GM20000 (cell line): ENCODE measurements at places on chromosomes 3 and 15.

DNA sequence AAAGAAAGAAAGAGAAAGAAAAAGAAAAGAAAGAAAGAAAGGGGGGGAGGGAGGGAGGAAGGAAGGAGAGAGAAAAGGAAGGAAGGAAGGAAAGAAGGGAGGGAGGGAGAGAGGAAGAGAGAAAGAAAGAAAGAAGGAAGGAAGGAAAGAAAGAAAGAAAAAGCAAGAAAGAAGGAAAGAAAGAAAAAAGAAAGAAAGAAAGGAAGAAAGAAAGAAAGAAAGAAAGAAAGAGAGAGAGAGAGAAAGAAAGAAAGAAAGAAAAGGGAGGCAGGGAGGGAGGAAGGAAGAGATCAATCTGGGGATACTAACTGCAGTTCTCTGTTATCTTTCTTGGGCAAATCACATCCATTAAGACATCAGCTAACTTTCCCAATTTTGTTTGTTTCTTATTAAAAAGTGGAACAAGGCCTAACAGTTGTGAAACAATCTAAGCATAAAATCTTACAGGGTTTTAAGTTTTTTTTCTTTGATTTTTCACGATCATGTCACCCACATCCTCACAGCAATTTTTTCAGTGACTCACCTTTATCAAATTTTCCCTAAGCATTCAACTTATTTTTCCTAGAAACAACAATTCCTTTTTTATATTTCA lies 36.8 kb downstream of the TBC1D2B start:
- no peak for DNase-seq

DNA sequence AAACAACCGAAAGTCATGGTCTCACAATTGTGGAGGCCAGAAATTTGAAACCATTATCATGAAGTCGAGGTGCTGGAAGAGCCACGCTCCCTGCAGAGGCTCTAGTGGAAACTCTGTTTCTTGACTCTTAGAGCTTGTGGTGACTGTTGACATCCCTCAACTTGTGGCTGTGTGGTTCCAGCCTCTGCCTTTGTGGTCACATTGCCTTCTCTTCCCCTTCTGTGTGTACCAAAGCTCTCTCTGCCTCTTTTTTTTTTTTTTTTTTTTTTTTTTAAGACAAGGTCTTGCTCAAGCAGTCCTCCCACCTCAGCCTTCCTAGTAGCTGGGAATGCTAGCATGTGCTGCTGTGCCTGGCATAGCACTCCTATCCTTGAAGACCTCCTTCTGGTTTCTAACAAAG lies 48.7 kb upstream of the CRTC3 start:
- no peak for DNase-seq

DNA sequence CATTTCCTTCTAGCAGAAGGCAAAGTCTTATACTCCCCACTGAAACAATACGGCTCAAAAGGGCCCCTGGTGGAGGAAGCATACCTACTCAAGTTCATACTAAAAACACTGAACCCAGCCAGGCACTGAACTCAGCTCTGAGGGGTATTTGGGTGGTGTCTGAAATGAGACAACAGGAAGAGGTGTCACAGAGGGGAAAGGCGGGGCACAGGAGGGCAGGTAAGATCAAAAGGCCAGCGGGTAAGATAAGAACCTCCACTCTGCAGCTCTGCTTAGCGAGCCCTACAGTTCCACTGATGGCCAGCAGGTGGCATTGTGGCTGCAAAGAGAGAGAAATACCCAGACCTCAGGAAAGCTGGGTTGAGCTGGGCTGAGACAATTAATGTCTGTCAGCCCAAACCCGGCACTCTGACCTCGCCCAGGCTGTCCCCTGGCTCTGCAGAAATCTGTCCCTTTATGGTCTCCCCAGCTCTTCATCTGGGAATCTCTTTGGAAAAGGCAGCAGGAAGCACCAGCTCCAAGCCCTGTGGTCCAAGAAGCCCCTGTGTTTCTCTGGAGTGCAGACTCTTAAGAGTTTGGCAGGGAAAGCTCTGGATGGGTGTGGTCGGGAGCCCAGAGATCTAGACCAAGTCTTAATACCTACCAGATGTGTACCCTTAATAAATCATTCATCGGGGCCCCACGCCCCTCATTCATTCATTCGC lies 8.4 kb downstream of the MFGE8 start:
- peak; percentile 86 for DNase-seq

GRCh38 chr3:59254433-59254832 lies 204.6 kb upstream of the CFAP20DC start:
- no peak for DNase-seq

GRCh38 chr15:70491201-70491621 lies 272.1 kb downstream of the UACA start:
- DNase-seq = peak; percentile 26

DNA sequence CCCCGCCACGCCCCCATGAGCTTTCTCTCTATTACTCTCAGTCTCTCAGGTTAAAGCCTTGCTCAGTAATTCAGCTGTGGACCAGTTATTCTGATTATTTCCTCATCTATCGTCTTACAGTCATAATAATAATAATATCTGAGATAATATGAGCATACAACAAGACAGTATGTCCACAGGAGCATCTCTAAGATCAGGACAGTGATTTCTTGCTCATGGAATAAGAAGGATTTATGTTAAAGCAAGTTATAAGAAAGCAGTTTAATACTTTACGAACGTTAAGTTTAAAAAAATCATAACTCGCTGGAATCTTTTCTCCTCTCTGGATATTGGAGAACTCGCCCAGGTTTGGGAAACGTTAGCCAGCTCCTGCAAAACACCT lies 643 bp upstream of the LMCD1 start:
- no peak for DNase-seq

- no peak for DNase-seq
These were observed 94.5 kb downstream of the FNDC3B start for GRCh38 chr3:172133838-172134237.

- no peak for DNase-seq
These were observed 136.0 kb downstream of the VGLL4 start for GRCh38 chr3:11507719-11508118.

DNA sequence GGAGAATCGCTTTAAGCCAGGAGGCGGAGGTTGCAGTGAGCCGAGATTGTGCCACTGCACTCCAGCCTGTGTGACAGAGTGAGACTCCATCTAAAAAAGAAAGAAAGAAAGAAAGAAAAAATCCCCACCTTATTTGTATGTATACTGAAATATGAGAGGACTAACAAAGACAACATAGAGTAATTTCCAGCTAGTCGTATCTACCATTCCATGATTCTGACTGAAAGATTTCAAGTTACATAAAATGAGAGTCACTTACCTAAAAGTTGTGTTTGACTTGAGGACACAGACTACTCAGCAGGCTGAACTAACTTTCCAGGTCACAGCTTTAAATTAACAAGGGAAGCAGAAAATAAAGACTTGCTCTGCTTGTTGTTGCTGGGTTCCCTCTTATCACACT lies 18.8 kb upstream of the PRKCI start:
- no peak for DNase-seq

- no peak for DNase-seq
These were observed 136.5 kb downstream of the ZNF609 start for GRCh38 chr15:64596701-64597476.

DNA sequence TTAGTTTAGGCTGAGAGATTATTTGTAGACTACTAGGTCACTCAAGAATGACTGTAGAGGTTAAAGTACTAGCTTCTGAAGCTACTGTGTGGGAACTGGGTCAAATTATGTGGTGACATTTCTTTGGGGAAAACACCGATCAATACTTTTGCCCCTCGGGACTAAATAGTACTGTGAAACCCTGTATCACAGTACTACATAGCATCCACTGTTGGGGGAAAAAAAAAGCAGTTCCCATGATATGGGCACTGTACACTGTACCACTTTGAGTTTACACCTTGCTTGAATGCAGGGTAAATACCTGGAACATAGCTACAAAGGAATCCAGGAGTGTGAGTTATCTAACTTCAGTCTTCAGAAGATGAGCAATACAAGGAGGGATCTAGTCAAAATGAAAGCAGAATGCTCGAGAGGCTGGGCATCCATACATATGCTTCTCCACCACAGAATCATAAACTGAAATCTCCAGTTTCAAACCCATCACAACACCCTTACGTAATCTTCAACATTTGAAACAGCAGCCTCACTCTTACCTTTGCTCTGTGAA lies 311.4 kb downstream of the UNC13C start:
- peak; percentile 5 for DNase-seq

DNA sequence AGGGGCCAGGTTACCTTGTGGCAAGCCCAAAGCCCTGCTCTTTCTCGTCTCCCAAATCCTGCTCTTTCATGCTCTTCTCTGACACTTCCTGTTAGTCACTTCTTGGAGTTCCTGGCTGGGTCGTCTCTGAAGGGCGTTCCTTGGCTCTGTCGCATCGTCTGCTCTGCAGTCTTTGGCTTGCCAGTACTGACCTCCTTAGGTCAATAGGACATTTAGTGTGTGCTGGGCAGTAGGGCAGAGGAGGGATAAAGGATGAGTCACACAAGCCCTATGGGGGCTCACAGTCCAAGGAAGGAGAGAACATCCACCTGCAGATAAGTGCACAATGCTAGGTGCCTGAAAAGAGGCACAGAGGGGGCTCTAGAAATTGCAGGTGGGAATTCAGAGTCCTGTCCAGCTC lies 87.5 kb downstream of the FAM43A start:
- DNase-seq = no peak

GRCh38 chr15:98610991-98611390 lies 37.3 kb upstream of the IGF1R start:
- no peak for DNase-seq

- no peak for DNase-seq
These were observed 861.8 kb downstream of the SQOR start for GRCh38 chr15:46496491-46497115.

- no peak for DNase-seq
These were observed 28.8 kb upstream of the GYG1 start for GRCh38 chr3:148962513-148962912.

GRCh38 chr3:111542611-111543300 lies 759 bp downstream of the CD96 start:
- no peak for DNase-seq

GRCh38 chr3:48678566-48679380 lies 6.9 kb downstream of the NCKIPSD start:
- DNase-seq = no peak

DNA sequence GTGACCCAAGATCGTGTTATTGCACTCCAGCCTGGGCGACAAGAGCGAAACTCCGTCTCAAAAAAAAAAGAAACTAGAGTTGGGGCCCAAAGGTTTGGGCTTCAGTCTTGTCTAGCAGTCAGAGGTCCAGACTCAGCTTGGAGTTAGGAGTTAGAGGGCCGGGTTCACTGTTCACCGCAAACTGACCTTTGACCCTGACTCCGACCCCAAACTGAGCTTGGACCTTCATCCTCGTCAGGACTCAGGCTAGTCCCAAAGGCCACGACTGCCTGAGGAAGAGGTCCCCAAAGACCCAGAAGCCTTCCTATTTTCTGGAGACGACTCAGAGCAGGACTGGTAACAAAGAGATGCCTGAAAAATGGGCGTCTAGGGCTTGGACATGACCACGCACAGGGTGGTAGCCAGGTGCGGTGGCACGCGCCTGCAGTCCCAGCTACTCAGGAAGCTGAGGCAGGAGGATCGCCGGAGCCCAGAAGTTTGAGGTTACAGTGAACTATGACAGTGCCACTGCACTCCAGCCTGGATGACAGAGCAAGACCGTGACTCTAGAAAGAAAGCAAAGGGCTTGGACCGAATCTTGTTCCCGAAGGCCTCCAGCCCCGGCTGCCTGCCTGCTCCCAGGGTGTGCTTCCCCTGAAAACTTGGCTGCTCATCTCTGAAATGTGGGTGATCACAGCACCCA lies 22.8 kb upstream of the RPL29 start:
- no peak for DNase-seq

DNA sequence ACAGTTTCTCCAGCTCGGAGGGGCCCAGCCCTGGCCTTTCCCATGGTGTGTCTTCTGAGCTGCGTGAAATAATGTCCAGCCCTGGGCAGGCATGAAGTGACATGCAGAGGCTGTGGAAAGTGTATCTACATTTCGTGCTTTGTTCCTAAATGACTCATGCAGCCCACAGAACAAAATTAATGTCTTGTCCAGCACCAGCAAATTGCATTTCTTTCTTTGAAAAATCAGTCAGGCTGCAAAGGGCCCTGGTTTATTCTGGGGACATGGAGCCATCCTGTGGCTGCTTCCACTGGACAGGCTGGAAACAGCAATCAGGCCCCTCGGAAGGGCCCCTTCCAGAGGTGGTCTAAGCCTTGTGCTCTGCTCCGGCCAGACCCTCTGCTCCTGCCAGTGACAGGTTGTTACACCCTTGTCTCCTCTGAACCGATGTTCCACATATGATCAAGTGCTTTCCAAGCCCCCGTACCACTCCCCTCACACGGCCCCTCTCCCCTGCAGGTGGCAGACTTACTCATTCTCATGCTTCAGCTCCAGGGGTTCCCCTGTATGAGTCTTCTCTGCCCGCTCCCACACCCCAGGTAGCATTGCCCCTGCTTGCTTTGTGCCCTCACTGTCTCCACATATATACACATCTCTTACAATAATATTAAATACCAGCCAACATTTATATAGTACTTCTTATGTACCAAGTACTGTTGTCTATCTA lies 33.7 kb downstream of the CRYGS start:
- peak; percentile 32 for DNase-seq

DNA sequence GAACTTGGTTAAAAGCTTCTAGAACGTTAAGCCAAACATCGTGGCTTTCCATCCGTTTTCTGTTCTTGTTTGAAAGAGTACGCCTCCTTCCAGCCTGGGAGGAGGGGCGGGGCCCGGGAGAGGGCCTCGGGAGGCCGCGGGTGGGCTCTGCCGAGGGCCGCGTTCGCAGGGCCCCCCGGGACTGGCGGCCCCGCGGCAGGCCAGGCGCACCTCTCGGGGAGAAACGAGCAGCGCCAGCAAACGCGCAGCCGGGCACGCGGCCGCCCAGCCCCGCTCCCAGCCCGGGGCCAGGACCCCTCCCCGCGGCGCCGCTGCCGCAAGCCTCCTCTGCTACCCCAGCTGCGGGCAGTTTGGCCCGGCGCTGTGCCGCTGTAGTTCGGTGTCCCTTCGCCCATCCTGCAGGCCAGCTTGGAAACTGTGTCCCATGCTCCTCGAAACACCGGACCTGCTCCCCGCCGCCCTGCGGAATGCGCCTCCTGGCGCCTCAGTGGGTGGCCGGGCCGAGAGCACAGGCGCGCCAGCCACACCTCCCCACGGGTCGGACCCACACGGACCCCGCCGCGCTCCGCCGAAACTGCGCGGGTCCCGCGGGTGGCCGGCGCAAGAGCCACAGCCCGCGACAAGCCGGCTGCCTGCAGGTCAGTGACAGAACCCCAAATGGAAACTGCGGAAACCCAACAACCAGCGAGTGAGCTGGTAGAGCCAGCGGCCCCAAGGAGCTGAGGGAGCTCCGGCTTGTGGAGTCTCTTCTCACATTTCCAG lies 2.3 kb downstream of the OCA2 start:
- DNase-seq = no peak

DNA sequence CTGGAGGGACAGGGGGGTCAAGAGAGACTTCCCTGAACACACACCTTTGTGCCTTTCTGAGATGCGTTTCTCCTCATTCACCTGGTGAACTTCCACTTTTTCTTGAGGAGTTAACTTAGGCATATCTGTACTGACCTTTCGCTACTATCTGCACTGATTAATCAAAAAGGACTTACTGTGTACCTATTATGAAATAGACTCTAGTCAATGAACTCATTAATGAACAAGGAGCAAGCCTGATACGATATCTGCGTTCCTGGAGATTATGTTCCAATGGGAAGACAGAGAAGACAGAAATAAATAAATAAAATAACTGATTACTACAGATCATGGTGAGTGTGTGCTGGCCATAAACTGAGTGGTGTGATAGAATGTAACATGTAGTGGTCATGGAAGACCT lies 157.2 kb upstream of the TBL1XR1 start:
- no peak for DNase-seq

GRCh38 chr3:26713091-26713490 lies 90.5 kb downstream of the LRRC3B start:
- DNase-seq = no peak

GRCh38 chr15:91237445-91237844 lies 137.4 kb downstream of the SV2B start:
- no peak for DNase-seq

GRCh38 chr15:69359722-69360121 lies 54.4 kb upstream of the KIF23 start:
- DNase-seq = no peak
